ENCODE measurements at places on chromosomes 5 and 9.

GRCh38 chr9:133905493-133905892 is 86.6 kb downstream of the VAV2 start:
- no peak for DNase-seq

- DNase-seq, result no peak
Measured at GRCh38 chr9:100281676-100282387, 70.9 kb downstream of the TEX10 start.

DNA sequence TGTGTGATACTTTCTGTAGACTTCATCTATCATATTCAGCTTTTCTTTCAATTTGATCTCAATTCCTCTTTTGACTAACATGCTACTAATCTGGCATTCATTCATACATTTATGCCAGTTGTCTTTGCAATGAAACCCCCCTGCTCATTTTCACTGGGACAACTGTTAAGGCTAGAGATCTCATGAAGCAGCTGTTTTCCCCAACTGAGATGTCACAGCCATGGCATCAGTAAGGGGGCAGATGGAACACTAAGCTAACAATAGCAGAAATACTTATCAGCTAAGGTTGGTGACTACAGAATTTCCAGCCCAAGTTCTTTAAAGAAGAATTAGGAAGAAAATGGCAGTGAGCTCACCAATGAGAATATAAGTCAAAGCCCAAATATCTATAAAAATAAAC is 9.4 kb downstream of the TMED7 start:
- no peak for DNase-seq

DNA sequence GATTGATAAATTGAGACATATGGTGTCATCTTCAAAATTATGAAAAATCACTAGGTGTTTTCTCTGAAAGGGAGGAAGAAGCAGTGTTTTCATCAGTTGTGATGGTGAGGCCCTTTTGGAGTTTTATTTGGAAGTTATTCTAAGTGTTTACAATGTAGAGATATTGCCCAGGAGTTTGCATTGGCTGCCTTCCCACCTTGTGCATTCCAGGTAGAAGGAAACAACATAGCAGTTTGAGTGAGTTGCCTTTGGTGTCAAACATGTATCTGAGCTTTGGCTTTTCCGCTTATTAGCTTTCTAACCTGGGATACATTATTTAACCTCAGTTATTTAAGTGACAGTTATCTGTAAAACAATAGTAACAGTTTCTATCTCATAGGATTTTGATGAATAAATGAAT is 122.5 kb downstream of the SCAMP1 start:
- DNase-seq, result no peak

DNA sequence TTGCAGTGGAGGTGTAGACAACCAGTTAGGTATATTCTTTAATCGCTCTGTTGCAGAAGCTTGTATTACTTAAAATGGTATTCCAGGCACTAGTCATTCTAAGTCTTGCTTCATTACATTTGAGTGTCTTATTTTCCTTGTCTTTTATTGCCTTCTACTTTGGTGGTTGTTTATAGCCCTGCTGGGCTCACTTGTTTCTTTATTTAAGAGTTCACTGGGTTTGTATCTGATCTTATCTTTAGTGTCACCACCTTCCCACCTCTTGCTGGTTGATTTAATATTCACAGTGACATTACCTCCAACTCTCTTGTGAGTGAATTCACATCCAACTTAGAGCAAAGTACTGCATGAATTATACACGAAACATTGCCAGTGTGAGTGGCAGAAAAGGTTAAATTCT is 83.6 kb upstream of the BNC2 start:
- DNase-seq, result no peak

GRCh38 chr5:147963948-147964693 is 57.8 kb upstream of the C5orf46 start:
- DNase-seq, result peak; percentile 19

DNA sequence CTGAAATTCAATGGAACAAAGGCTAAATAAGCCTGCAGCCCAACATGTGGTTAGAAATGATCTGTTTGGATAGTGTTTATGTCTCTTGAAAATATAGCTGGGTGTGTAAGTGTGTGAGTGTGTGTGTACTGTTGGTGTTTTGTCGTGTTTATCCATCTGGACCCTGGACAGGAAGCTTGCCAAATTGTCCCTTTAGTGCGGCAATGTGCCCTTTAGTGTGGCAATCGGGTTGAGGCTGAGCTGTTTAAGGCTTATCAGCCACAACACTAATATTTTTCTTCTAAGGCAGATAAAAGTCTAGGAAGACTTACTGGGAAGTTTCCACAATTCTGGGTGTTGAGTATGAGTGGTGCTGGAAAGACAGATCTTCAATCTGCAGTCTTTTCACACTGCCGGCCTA is 180.2 kb downstream of the YTHDC2 start:
- DNase-seq, result peak; percentile 18

- no peak for DNase-seq
Measured at GRCh38 chr9:99383536-99383935, 161.5 kb downstream of the SEC61B start.

GRCh38 chr5:90932052-90932699 is 373.6 kb downstream of the ADGRV1 start:
- DNase-seq, result peak; percentile 83

DNA sequence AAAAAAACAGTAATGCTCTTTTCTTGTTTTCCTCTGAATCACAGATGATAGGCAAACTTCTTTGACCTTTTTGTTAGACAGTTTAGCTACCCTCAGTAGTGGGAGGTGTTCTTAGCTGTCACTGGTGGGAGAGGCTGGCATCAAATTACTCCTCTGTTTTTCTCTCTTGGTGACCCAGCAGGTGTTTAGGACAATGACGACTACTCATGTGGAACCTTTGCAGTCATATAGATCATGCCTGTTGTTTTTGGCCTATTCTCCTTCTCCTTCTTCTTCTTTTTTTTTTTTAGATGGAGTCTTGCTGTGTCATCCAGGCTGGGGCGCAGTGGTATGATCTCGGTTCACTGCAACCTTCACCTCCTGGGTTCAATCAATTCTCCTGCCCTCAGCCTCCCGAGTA is 15.4 kb upstream of the NPR2 start:
- no peak for DNase-seq

DNA sequence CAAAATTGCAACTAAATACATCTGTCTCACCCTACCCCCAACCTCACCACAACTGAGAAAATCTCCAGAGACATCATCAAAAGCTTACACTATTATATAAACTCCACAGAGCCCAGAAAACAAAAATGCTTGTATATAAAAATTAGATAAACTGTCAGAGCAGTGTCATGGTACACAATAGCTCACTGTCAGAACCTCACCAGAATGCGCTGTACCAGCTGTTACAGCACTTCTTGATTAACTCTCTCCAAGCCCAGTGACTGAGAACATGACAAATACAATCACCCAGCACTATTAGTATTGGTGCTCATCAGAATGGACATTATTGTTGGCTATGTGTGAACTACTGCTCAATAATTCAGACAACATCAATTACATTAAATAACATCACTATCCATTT is 65.7 kb downstream of the ZDHHC21 start:
- DNase-seq, result no peak

- DNase-seq, result peak; percentile 65
Measured at GRCh38 chr5:106940986-106941385, 729.8 kb downstream of the EFNA5 start.

DNA sequence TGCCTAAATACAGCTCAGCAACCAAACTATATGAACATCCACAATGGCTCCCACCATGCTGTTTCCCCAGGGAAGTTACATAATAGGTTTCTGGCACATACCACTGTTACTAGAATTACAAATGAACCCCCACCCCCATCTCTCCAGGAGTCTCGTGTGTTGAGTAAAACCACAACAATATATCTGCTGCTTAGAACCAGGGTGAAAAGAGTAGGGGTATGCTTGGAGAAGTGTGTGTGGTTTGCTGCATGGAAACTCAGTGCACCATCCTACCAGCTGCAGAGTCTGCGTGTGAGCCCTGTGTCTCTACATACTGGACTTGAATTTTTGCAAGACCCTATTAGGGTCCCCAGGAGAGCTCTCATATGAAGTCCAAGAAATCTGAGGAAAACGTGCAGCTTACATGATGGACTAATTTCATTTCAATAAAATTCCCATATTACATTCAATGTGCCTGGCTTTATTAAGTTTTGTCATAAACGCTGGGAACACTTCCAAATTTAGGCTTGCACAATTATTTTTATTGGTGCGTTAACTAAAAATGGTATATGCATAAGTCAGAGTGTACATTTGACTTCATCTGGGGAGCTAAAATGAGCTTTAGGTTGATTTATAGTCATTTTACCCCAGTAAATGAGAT is 104.5 kb upstream of the NFIB start:
- peak; percentile 42 for DNase-seq

- no peak for DNase-seq
Measured at GRCh38 chr9:121906074-121906870, 186.8 kb downstream of the TTLL11 start.

DNA sequence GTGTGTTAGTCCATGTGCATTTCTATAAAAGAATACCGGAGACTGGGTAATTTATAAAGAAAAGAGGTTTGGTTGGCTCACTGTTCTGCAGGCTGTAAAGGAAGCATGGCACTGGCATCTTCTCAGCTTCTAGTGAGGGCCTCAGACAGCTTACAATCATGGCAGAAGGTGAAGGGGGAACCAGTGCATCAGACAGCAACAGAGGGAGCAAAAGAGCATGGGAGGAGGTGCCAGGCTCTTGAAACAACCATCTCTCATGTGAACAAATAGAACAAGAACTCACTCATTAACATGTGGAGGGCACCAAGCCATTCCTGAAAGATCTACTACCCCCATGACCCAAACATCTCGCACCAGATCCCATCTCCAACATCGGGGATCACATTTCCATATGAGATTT is 89.2 kb upstream of the IL33 start:
- no peak for DNase-seq

- no peak for DNase-seq
Measured at GRCh38 chr5:148428848-148429247, 45.1 kb downstream of the FBXO38 start.

- DNase-seq, result no peak
Measured at GRCh38 chr9:111198936-111199335, 131.1 kb downstream of the OR2K2 start.
